ENCODE measurements at places on chromosomes 4 and X.
A peak's percentile ranks its signal among the peaks of the same experiment; 100 is the strongest.

DNA sequence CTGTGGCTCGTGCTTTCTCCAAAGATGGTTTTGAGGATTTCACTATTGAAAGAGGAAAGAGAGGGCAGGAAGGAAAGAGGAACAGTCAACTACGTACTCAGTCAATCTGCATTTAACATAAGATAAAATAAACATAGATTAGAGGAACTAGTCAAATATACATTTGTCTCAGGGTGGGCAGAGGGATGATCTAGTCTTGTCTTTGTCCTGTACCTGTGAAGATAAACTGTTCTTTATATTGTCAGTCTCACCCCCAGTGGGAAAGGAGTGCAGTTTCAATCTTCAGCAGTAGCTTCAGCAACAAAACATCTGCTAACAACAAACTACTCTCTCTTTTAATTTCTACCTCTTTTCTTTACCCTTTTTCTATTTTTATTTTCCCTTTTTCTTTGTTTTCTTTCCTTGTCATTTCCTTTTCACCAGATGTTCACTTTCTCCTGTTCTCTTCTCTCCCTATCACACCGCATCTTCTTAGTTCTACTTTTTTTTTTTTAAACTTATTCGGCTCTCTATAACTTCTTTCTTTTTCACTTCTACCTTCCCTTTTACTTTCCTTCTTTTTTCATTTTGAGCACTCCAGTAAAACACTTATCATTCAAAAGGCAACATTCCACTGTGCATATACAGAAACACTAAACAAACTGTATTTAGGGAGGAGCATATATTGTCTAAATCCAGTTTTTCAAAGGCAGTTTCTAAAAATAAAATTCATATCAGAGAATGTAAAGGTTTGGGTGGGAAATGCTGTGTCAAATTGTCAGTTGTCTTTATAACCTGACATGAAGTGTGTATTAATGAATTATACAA, 51.4 kb upstream of the GUCY1A1 start:
- DNase-seq = no peak

DNA sequence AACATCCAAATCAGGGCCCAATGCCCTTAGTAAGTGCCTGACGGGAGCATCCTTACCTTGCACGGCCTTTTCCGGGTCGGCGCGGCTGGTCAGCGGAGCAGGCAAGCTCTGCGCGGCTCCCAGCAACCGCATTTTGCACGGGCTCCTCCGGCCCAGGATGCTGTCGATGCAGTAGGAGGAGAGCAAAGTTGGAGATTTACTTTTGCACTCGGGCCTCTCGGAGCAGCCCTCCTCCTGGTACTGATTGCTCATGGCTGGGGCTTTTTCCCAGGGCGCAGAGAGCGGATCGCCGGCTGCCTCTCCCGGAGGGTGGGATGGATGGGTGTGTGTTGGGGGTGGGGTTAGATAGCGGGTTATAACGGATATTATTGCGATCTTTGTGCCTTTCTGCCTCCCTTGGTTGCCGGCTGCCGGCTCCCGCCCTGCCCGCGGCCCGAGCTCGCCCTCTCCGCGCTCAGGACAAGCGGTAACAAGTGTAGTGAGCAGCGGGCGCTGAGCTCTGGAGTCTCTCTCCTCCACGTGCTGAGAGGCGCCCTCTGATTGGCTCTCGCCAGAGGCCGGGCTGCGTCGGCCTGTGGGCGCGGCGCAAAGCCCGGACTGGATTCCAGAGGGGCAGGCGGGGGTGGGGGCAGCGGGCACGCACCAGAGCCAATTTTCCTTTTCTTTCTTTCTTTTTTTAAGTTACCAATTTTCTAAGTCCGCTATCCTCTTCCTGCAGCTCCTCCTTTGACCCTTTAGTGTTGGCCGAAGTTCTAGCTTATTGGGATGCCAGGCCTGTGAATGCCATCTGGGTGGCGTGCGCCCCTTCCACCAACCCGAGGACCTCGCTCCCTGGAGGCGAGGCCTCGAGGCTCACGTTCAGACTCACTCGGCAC, at the start of gene ARX:
ARX (minus strand) TSS at position 480 of the 875 bp plus-strand sequence; CDS start at position 252, 228 bp downstream.
- no peak for DNase-seq

DNA sequence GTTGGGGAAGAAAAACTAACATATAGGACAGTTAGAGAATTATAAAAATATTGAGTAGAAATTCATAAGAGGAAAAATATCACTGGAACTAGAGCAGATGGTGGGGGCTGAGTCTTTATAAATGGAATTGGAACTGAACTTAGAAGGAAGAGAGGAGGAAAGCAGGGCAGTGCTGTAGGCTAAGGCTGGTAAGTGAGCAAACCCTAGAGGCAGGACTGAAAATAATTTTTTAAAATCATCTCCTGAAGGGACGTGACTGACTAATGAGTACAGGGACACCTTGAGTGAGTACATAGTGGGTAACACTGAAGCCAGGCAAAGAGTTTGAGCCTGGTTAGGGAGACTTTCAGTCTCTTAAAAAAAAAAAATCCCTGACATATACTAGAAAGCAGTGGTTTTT, 63.3 kb downstream of the GALNT7 start:
- DNase-seq = no peak

- DNase-seq = peak; percentile 43
Measured at GRCh38 chrX:40171513-40172400, 74.0 kb upstream of the BCOR start.

DNA sequence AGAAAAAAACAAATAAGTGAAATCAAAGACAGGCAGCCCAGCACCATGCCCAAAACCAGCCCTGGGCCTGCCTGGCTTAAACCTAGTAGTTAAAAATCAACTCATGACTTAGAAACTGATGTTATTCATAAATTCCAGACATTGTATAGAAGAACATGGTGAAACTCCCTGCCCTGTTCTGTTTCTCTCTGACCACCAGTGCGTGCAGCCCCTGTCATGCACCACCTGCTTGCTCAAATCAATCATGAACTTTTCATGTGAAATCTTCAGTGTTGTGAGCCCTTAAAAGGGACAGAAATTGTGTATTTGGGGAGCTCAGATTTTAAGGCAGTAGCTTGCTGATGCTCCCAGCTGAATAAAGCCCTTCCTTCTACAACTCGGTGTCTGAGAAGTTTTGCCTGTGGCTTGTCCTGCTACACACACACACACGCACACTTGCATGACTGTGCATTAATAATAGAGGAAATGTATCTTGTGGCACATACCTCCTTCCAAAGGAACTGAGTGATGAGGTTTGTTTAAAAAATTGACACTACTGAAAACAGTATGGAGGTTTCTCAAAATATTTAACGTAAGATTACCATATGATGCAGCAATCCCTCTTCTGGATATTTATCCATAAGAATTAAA, 39.2 kb upstream of the UGT2B7 start:
- no peak for DNase-seq

DNA sequence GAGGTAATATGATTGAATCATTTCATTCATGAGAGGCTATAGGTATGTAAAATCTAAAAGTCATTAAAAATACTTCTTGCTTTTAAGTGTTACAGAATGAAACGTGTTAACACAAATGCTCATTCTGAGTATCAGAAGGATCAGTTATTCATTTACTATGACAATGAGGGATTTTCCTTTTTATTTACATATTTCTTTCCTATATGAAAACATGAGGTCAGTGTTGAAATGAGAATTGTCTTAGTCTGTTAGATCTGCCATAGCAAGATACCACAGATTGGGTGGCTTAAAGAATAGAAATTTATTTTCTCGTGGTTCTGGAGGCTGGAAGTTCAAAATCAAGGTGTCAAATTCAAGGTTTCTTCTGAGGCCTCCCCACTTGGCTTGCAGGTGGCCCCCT, 181.2 kb downstream of the ARHGAP10 start:
- DNase-seq = no peak

DNA sequence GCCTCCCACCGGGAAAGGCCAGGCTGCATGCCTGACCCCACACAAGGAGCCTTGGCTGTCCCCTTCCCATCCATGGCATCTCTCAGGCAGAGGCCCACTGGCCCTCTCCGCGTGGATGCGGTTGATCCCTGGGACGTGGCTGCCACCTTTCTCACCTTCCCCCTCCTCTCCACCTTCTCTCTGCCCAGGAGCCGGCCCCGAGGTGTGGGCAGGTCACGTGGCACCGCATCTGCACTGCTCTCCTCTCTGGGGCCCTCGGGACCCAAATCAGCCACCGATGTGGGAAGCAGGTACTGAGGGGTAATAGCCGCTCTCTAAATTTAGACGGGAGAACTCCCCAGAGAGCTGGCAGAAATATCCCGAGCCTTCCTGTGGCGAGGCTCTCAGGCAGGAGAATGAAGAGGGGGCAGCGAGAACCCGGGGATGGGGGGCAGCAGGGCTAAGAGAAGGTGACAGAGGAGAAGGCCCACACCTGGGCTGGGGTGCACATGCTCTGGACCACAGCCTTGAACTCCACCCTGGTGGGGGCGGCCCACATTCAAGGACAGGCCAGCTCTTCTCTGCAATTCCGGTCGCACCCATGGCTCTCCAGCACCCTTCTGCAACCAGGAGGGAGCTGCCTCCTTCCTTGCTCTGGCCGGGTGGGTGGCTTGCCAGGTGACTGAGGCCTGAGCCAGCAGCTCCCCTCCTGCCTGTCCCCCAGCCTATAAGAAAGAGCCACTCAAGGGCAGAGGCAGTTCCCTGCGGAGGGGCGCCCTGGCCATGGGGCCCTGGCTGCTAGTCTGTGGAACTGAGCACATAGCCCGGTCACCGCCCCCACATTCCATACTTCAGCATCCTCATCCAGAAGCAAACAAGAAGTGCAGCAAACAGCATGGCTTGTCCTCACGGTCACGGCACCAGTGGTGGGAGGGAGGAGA, 9.6 kb upstream of the DUSP9 start:
- DNase-seq = no peak

- no peak for DNase-seq
Measured at GRCh38 chr4:107913283-107913899, 18.0 kb upstream of the CYP2U1 start.

- DNase-seq = no peak
Measured at GRCh38 chr4:54662123-54662522, 4.4 kb downstream of the KIT start.

DNA sequence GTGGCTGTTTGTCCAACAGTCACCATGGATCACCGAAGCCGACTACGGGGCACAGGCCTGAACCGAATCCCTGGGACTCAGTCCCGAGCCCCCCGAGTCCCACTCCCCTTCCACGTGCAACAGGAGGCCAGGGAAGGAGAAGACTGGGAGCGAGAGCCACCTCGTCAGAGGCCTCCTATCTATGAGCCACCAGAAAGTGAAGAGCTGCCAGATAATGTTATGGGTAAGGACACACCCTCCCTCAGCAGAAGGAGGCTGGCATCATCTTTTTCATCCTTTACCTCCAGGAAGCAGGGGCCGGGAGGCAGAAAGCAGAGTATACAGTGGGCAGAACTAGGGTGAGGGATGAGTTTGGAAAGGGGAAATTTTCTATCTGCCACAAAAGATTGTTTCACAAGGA, 2.8 kb upstream of the PRDX4 start:
- no peak for DNase-seq

GRCh38 chr4:8558080-8558960, 21.9 kb upstream of the GPR78 start:
- DNase-seq = no peak

DNA sequence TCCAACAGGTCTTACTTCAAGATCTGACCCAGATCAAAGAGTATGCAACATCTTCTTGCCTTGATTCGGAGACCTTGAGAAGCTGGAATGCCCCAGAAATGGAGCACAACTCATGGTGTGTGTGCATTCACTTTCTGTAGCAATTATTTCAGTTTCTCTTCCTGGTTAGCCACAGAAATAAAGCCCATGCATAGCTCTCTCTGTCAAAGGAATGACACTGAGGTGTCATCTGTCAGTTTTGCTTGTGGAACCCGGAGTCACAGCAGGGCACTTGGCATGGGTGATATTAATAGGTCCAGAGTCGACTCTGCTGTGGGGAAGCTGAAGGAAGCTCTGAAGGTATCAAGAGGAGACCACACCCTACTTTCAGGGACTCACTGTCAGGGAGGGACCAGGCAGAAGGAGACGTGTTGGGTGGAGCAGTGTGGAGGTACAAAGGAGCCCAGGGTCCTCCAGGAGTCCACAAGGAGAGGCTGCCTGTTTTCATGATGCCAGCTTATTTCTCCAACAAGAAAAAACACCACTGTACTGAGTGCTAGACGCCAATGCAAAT, 10.7 kb downstream of the CLNK start:
- DNase-seq = no peak

DNA sequence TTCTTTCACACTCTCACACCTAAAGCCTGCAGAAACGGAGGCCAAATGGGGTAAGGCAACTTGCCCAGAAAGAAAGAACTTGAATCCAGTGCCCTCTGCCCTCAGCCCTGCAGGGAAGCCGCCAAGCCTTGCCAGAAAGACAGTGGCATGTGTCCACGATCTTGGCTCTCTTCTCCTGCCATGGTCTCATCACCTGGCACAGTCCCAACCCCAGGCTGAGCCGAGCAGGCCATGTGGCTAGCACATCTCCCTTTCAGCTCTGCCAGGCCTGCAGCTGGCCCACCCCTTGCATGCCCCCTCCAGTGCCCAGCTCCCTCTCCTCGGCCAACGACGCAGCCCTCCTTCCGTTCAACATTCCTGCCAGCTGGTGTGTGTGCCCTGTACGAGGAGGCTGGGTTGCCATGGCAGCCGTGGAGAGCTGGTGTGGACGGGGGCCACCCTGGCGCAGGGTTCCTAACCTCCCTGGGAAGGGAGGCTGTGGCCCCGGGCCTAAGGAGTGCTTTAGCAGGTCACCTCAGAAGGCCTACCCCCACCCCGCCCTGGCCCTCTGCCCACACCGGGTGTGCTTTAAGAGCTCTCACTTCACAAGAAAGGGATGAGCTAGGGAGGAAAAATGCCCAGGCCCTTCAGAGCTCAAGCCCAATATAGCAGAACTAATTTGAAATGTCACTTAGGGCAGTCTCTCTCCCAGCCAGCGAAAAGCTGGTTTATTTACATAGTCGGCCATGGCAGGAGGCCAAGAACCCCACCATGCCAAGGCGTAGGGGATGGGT, 73.0 kb upstream of the PJA1 start:
- DNase-seq = no peak

DNA sequence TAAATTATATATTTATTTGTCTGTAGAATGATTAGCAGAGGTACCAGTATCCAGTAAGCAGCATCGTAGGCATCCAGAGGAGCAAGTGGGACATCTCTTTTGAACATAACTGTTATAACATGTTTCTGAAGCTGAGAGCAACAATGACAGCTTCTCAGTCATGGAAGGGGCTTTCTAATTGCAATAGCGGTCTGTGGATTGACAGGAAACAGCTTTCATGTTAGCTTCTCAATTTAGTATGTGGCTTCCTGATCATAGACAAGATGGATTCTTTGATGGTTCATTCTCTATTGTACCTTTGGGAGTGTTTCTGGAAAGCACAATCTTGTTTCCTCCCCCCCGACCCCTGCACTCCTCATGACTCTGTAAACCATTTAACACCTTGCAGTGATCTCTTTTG, 434.6 kb upstream of the GNPDA2 start:
- no peak for DNase-seq

GRCh38 chrX:39602195-39602594, 495.6 kb downstream of the BCOR start:
- no peak for DNase-seq

DNA sequence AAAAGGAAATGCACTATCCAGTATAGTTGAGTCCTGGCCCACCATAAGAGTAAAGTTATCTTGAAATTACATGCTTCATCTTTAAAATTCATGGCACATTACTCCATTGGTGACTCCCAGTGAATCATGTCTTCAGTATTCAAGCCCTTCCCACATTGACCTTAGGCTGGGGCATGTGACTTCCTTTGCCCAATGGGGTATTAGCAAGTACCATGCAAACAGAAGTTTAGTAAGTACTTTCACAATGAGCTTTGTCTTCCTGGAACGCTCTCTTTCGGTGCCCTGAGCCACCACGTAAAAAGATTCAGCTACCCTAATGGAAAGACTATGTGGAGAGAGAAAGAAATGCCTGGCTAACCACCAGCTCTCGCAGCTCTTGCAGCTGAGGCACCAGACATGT, 235.4 kb downstream of the HNRNPD start:
- no peak for DNase-seq

GRCh38 chrX:154800478-154801210, 4.6 kb downstream of the MPP1 start:
- DNase-seq = no peak
